Endothelial cell of umbilical vein (primary cell): ENCODE measurements at places on chromosomes 16 and 17.

DNA sequence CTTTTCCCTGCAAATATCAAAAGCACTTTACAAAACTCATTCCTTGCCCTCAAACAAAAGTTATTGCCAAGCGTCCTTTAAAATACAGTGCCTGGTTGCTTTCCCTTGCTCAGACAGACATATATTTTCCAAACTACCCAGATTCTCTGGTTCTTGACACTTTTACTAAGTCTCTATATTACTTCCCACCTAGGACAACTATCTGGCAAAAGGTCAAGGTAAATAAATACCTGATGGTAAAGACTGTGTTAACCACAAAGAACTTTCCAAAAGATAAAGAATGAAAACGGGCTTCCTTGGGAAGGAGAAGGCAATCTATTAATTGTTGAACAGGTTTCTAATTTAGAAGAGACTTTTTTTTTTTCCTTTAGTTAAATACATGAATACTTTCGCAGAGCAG lies 1.9 kb downstream of the HS3ST3A1 start:
- no peak overlapping the region for H3K4me3 ChIP-seq
- DNase-seq = no peak
- peaks cover 27% of the 10 kb centered on the region for H3K27me3 ChIP-seq

DNA sequence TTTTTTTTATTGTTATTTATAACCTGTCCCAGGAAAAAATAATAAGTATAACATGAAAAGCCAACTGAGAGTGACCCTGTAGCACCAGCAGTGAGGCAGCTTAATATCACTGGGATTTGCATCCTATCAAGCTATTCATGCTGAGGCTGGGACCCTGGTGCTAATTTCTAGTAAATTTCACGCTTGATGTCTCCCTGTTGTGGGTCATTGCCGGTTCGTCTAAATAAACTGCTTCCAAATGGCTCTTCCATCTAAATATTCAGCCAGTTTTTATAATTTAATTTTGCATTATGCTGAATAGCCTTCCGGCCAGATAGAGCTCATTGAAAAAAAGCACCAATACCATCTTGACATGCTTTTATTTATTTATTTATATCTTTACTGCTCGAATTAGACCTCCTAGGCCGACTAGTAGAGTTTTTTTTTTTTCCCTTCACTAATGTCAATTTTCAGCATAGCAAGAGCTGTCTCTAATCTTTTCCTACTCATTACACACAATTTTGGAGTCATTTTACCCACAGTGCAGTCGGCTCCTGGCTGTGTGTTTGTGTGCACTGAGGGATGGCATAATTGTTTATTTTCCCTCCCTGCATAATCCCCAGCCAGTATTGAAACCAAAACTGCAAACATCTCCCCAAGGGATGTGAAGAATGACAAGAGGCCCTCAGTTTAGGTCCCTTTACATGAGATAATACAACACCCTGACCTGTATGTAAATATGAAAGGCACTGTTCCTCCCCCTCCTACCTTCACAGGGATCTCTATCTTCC lies 168.8 kb downstream of the AATF start:
- DNase-seq = no peak
- peaks cover 12% of the 10 kb centered on the region for H3K36me3 ChIP-seq
- H3K4me1 ChIP-seq = no peaks in the 10 kb centered on the region
- H3K27ac ChIP-seq = no peak overlapping the region

- H3K4me1 ChIP-seq = no peaks in the 10 kb centered on the region
- no peak overlapping the region for H3K27ac ChIP-seq
- H3K36me3 ChIP-seq = no peaks in the 10 kb centered on the region
- no peak overlapping the region for H3K4me3 ChIP-seq
- no peak for DNase-seq
- H3K27me3 ChIP-seq = no peaks in the 10 kb centered on the region
Measured at GRCh38 chr16:74261068-74261467, 35.5 kb upstream of the PSMD7 start.

GRCh38 chr16:67393111-67393787 lies at the start of gene TPPP3:
TSS of gene TPPP3 (minus strand) at chr16:67393498. CDS start at chr16:67391111, 2,387 bp downstream.
- DNase-seq = peak; percentile 81
- peaks cover 13% of the 10 kb centered on the region for H3K4me1 ChIP-seq
- peaks cover 9% of the 10 kb centered on the region for H3K27me3 ChIP-seq

DNA sequence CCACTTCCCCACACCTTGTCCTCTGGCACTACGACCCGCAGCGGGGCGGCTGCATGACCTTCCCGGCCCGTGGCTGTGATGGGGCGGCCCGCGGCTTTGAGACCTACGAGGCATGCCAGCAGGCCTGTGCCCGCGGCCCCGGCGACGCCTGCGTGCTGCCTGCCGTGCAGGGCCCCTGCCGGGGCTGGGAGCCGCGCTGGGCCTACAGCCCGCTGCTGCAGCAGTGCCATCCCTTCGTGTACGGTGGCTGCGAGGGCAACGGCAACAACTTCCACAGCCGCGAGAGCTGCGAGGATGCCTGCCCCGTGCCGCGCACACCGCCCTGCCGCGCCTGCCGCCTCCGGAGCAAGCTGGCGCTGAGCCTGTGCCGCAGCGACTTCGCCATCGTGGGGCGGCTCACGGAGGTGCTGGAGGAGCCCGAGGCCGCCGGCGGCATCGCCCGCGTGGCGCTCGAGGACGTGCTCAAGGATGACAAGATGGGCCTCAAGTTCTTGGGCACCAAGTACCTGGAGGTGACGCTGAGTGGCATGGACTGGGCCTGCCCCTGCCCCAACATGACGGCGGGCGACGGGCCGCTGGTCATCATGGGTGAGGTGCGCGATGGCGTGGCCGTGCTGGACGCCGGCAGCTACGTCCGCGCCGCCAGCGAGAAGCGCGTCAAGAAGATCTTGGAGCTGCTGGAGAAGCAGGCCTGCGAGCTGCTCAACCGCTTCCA lies 2.6 kb downstream of the METTL26 start:
- no peak for DNase-seq
- H3K27me3 ChIP-seq = no peaks in the 10 kb centered on the region
- H3K36me3 ChIP-seq = no peaks in the 10 kb centered on the region
- peaks cover 4% of the 10 kb centered on the region for H3K4me1 ChIP-seq
- H3K27ac ChIP-seq = no peak overlapping the region
- no peak overlapping the region for H3K4me3 ChIP-seq

GRCh38 chr16:83215406-83216001 lies 588.7 kb downstream of the CDH13 start:
- no peaks in the 10 kb centered on the region for H3K36me3 ChIP-seq
- H3K27ac ChIP-seq = no peak overlapping the region
- peak; percentile 48 for DNase-seq
- H3K4me3 ChIP-seq = no peak overlapping the region
- H3K4me1 ChIP-seq = no peaks in the 10 kb centered on the region

DNA sequence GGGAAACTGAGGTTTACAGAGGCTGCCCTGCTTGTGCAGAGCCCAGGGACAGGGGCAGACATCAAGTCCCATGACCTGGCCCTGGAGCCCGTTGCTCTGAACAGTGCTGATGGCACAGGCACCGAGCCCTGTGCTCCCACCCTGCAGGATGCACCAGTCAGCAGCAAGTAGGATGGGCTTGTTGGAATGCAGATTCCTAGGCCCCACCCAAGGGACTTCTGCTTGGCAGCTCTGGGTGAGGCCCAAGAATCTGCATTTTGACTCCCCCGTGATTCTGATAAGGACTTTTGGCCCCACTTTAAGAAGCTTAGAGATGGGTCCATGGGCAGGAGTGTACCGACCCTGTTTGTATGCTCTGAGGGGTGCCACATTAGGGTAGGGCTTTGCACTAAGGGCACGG lies 23.3 kb downstream of the LASP1 start:
- H3K27ac ChIP-seq = no peak overlapping the region
- H3K4me1 ChIP-seq = peaks cover 37% of the 10 kb centered on the region
- no peaks in the 10 kb centered on the region for H3K27me3 ChIP-seq
- peaks cover 34% of the 10 kb centered on the region for H3K36me3 ChIP-seq

DNA sequence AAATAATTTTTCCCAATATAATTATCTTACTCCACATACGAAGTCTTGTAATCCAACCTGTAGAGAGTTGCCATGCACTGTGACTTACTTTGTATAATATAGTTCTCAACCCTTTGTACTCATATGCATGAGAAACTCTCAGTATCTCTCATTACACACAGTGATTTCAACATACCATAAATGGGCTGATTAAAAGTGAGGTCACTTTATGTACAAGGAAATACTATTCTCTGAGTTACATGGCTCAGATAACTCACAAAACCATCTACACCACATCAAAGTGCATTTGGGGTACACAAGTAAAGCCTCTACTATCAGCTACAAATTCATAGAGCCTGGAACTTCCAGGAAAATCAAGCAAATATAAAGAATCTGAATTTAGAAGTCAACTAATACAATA lies 27.9 kb downstream of the SLFN12 start:
- peaks cover 6% of the 10 kb centered on the region for H3K36me3 ChIP-seq
- no peaks in the 10 kb centered on the region for H3K4me1 ChIP-seq
- H3K27me3 ChIP-seq = no peaks in the 10 kb centered on the region
- no peak overlapping the region for H3K4me3 ChIP-seq
- no peak overlapping the region for H3K27ac ChIP-seq

DNA sequence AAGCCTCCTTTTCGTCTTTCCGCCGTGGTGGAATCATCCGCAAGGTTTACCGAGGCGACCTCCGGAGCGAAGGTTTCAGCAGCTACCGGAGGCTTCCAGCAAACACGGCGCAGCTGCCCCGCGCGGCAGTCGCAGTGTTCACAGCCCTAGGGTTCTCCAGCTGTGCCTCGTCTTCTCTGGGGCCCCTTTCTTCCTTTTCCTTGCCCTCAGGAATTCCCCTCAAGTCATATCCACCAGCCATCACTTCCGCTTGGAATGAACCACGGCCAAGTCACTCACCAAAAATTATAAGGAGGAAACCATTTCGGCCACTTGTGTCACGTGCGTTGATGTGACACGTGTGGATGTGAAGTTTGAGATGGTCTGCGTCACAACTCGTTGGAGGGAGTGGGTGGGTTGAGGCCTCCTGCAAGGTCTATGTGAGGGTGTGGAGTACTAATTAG lies 636 bp upstream of the ERN1 start:
- peak overlapping the region; percentile 91 for H3K27ac ChIP-seq
- peak overlapping the region; percentile 32 for H3K4me3 ChIP-seq
- no peaks in the 10 kb centered on the region for H3K27me3 ChIP-seq
- peaks cover 23% of the 10 kb centered on the region for H3K4me1 ChIP-seq
- DNase-seq = peak; percentile 83

DNA sequence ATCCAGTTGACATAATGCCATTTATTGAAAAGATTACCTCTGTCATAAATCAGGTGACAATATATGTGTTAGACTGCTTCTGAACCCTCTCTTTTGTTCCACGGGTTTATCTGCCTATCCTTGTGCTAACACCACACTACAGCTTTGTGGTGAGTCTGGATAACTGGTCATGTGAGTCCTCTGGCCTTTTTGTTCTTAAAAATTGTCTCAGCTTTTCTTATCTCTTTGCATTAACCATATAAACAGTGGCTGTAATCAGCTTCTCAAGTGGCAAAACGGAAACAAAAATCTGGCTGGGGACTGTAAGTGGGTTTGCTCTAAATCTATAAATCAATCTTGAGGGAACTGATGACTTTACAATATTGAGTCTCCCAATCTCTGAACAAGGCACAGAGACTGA lies 44.6 kb downstream of the STX8 start:
- no peaks in the 10 kb centered on the region for H3K27me3 ChIP-seq
- no peak overlapping the region for H3K4me3 ChIP-seq
- no peaks in the 10 kb centered on the region for H3K36me3 ChIP-seq
- DNase-seq = peak; percentile 8

GRCh38 chr16:25509456-25509855 lies 182.3 kb upstream of the HS3ST4 start:
- H3K27me3 ChIP-seq = no peaks in the 10 kb centered on the region
- H3K4me3 ChIP-seq = no peak overlapping the region
- H3K4me1 ChIP-seq = no peaks in the 10 kb centered on the region
- no peak for DNase-seq
- no peaks in the 10 kb centered on the region for H3K36me3 ChIP-seq

GRCh38 chr17:76820561-76820960 lies 47.6 kb upstream of the MGAT5B start:
- no peaks in the 10 kb centered on the region for H3K4me1 ChIP-seq
- H3K4me3 ChIP-seq = no peak overlapping the region
- no peaks in the 10 kb centered on the region for H3K36me3 ChIP-seq
- DNase-seq = no peak
- H3K27me3 ChIP-seq = peaks cover 3% of the 10 kb centered on the region

DNA sequence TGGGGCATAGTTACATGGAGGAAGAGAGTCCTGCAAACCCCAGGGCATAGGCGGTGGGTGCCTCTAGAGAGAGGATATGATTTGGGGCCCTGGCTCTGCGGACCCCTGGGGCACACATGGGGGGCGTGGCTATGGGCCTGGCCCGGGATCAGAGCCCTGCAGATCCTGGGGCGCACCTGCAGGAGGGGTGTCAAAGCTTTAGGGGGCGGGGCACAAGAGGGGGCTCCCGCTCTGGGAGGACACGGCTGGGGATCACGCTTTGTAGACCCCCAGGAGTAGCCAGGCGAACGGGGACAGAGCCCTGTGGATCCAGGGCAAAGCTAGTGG lies 497 bp downstream of the BCL7C start:
- peaks cover 13% of the 10 kb centered on the region for H3K4me1 ChIP-seq
- H3K27me3 ChIP-seq = no peaks in the 10 kb centered on the region
- peak overlapping the region; percentile 63 for H3K4me3 ChIP-seq
- peaks cover 3% of the 10 kb centered on the region for H3K36me3 ChIP-seq

GRCh38 chr17:2395258-2396181 lies 5.3 kb downstream of the MNT start:
- H3K4me1 ChIP-seq = peaks cover 45% of the 10 kb centered on the region
- peak overlapping the region; percentile 63 for H3K27ac ChIP-seq
- peak; percentile 23 for DNase-seq
- H3K4me3 ChIP-seq = no peak overlapping the region
- H3K36me3 ChIP-seq = no peaks in the 10 kb centered on the region

DNA sequence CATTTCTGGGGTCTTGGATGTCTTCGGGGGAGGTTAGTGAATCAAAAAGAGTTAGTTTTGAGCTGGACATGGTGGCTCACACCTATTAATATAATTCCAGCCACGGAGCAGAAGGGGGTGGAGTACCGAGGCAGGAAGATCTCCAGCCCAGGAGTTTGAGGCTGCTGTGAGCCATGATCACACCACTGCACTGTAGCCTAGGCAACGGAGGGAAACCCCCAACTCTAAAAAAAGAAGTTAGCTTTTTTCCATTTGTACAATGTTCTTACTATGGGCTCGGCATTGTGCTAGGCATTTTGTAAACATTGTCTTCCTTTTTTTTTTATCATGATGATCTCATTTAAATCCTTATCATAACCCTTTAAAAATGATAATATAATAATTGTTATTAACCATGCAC lies 8.3 kb upstream of the SNF8 start:
- H3K36me3 ChIP-seq = no peaks in the 10 kb centered on the region
- no peaks in the 10 kb centered on the region for H3K4me1 ChIP-seq
- H3K27me3 ChIP-seq = no peaks in the 10 kb centered on the region
- no peak overlapping the region for H3K27ac ChIP-seq
